NCI-H1105 (cell line): ENCODE measurements at places on chromosomes 7 and 10.

DNA sequence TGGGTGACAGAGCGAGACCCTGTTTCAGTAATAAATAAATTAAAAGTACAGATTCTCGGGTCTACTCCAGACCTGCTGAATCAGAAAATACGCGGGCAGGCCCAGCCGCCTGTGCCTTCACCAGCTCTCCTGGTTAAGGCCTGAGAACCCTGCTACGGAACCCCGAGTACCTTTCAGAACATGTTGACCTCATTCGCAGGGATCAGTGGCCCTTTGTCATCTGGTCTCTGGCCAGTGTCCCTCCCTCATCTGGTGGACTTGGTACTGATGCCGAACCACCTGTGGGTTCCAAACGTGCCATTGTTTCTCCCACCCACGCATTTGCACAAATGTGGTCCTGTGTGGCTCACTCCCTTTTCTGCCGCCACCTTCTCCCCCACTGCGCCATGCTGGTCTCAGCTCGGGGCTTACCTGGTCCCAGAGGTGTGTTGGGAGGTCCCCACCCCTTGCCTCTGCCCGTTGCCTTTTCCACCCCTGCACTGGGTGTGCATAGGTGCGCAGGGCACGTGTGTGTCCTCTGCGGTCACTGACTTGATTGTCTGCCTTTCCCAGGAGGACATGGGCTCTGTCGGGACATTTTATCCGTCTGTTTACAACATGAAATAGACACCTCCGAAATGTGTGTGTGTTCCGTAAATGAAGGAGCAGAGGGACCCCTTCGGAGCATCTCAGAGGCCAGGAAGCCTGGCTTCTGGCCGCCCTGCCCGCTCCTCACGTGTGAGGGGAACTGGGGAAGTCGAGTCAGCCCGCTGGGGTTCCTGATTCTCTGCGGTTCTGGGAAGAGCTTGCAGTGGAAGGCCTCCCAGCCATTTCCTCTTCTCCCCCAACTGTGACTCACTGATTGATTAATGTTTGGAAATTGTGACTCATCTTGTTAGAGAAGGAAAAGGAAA lies 135.2 kb downstream of the CUX1 start:
- no peak for DNase-seq

DNA sequence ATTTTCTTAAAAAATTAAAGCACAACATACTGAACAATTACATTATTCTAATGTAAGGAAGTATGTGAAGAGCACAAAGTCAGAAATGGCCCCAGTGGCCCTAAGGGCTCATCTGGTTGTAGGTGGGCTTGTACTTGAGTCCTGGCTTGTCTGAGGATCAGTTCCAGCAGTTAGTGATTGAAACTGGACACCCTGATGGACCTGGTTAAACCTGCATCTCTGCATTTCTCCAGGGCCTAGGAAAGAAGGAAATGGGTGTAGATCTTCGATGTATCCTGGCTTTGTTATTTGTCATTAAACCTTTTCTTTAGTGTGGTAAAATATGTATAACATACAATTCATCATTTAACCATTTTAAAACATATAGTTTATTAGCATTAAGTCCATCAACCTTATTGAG lies 9.7 kb upstream of the AKR1C2 start:
- DNase-seq, result no peak

- DNase-seq, result no peak
Observed at GRCh38 chr10:56912043-56912442, 551.0 kb upstream of the ZWINT start.

- peak; percentile 49 for DNase-seq
Observed at GRCh38 chr7:128405471-128406313, 4.1 kb downstream of the IMPDH1 start.

- DNase-seq, result no peak
Observed at GRCh38 chr7:123417580-123417979, 116.8 kb downstream of the IQUB start.

DNA sequence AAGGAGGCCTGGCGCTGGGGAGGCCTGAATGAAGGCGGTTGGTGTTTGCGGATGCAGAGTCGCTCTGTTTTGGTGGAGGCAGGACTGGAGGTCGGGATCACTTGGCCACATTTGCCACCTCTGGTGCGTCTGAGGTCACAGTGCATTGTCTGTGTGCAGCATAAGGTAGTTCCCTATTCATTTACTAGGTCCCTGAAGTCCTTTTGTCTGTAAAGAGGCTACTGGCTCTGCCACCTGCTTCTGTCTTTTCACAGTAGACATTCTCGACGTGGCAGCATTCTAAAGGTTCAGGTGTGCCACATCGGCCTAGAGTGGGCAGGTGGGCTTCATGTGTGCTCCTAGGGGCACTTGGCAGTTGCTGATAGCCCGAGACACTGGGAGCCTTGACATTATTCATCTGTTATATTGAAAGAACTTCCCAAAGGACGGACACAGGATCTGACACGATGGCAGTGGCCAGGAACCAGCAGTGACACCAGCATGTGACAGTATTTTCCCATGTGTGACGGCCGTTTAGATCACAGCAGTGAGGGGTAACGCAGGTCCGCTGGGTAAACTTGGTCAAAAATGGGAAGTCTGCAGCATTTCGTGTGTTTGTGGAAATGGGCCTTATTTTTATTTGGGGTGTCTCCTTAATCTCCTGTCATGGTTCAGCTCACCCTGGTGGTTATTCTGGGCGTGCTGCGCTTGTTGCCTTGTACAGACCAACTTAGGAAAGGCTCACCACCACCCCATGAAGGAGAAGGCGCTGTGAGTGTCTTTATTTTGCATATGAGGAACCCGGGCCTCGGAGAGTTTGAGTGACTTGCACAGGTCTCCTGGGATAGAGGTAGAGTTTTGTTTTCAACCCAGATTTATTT lies 5.9 kb downstream of the MGMT start:
- no peak for DNase-seq

DNA sequence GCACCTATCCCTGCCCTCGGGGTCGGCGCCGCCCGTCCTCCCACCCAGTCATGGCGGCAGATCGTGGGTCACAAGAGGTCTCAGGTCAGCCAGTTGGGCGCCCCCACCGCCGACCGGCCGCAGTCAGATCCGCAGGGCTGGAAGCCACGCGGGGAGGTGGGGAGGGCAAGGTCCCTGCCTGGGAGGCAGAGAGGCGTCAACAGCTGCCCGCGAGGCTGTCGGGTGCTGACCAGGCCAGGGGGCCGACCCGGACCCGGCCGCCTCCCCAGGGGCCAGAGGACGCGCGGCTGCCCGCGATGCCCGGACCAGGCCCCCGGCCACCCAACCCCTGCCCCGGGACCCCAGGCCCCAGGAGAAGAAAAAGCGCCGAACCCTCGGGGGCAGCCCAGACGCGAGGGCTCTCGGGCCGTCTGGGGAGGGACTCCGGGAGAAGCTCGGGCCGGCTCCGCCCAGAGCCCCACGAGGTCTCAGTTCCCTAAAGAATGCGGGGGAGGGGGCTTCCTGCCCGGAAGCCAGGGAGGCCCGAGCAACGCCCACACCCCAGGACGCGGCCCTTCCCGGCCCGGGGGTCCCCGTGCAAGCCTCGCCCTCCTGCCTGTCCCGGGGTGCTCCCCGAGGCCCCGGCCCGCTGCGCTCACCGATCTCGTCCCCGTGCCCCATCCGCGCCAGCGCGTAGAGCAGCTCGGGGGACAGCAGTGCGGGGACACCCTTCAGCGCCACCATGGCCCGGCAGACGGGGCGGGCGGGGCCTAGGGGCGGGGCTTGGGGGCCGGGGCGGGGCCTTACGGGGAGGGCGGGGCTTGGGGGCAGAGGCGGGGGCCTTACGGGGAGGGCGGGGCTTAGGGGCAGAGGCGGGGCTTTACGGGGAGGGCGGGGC lies at the start of gene FUOM:
Gene FUOM, minus strand, starts transcription at position 735 of the 877 bp plus-strand sequence. Its CDS starts 12 bp downstream, at position 723.
- DNase-seq, result no peak

DNA sequence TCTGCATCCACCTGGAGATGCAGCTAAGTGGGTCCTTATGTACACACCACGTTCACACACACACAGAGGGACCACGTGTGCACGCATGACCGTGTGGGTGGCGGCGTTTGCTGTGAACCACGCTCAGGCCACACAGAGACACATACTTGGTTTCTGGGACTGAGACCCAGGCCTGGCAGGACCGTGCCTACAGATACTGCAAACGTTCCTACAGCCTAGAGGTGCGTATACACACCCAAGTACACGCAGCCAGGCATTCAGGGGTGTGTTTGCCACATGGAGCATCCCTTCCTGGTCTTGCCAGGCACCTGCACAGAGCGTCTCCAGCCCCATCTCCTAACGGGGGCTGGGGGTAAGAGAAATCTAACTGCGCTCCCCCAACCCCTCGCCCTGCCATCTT lies 49.0 kb upstream of the GTF2IRD1 start:
- no peak for DNase-seq

DNA sequence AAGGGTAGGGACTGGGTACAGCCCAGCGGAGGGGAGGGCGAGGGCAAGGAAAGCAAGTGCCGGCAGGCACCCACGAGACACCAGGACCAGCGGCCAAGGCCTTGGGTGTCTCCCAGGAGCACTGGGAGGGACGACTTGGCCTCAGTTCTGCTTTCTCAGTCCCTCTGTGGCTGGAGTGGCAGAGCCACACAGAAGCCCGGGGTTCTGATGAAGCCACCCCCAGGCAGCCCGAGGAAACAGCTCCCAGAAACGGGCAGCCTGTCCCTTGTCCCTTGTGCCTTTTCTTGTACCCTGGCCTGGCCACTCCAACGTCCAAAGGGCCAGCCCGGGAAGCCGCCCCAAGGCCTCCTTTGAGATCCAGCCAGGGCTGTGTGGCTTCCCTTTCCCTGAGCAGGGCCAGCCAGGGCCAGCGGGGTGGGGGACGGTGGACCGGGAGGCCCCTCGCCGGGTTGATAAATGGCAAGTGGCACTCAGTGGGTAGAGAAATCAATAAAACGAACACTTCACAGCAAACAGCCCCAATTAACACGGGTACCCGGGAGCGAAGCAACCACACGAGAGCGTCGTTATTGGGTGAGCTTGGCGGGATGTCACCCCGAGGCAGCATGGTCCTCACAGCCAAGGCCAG lies 69.8 kb upstream of the GNA12 start:
- DNase-seq, result no peak
